ENCODE measurements at places on chromosomes 3 and 15.

DNA sequence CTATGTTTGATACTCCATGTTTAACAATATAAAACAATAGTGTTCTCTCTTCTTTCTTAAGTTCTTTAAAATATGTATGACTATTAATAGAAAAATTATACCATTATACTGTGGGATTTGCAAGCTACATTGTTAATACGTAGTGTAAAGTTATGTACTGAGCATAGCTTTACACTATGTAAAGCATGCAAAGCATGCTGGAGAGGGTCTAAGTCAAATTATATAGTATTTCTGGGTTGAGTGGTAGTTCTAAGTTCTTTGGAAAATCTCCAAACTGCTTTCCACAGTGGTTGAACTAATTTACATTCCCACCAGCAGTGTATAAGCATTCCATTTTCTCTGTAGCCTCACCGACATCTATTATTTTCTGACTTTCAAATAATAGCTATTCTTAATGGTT lies 253.0 kb downstream of the RAP2B start:
- DNase-seq, result no peak

DNA sequence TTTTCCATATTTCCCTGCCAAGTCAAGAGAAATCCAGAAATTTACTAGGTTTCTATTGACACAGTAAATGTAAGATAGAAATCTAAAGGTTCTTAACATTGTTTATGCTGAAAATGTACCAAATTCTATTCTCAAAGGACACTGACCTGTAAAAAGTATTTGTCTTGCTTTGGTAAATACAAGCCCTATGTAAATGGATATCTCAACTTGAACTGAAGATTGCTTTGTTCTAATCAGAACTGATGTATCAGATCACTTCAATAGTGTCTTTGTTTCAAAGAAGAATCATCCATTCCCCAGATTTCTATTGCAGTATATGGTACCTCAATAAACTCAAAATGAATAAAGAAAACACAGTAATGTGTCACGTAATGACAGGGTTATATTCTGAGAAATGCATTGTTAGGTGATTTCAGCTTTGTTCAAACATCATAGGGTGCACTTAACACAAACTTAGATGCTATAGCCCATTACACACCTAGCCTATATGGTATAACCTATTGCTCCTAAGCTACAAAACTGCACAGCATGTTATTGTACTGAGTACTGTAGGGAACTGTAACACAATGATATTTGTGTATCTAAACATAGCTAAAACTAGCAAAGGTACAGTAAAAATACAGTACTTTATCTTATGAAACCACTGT lies 143.5 kb upstream of the NECTIN3 start:
- no peak for DNase-seq

GRCh38 chr3:183897606-183898005 lies 12.9 kb upstream of the PARL start:
- DNase-seq, result no peak

GRCh38 chr15:72365844-72366243 lies 10.0 kb downstream of the HEXA start:
- no peak for DNase-seq

DNA sequence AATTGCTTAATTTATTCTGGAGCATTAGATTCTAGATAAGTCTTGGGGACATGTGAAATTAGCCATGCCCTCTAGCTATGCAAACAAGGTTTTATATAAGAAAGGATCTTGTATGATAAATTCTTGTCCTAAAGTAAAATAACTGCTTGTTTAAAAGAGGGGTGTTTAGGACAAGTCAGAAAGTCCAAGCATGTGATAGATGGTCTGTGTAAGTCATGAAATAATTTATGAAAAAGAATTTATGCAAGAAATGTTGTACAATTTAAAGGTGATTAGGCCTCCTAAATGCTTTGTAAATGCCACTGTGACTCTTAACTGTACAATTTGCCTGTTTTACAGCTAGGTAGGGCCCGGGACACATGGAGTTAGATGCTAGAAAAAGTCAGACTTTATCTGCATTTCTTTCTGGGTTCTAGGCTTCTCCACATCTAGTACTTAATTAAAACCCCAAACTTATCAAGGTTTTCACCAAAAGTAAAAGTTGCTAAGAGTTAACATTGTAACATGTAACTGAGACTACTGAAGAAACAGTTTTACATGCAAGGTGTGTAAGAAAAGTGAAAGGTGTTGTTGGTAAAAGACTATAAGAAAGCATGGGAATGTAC lies 13.2 kb downstream of the LINS1 start:
- no peak for DNase-seq

- no peak for DNase-seq
Measured at GRCh38 chr3:89360156-89360555, 252.7 kb downstream of the EPHA3 start.

DNA sequence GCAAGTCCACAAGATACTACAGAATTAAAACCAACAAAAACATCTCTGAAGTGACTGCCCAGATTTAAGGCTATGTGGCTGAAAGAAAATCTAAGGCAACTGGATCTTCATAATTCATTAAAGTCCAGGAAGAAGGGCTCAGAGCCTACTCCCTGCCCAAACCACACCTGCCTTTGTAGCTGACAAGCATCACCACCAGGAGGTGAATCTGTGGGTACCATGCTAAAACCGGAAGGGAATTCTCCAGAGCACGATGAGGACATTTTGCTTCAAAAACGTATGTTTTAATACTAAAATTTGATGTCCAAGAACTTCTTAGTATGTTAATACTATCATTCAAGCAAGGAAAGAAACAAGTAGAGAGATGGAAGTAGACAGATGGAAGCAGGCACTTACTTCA lies 495.9 kb upstream of the NECTIN3 start:
- peak; percentile 12 for DNase-seq

- no peak for DNase-seq
Measured at GRCh38 chr15:78363381-78363734, 23.2 kb downstream of the CRABP1 start.

DNA sequence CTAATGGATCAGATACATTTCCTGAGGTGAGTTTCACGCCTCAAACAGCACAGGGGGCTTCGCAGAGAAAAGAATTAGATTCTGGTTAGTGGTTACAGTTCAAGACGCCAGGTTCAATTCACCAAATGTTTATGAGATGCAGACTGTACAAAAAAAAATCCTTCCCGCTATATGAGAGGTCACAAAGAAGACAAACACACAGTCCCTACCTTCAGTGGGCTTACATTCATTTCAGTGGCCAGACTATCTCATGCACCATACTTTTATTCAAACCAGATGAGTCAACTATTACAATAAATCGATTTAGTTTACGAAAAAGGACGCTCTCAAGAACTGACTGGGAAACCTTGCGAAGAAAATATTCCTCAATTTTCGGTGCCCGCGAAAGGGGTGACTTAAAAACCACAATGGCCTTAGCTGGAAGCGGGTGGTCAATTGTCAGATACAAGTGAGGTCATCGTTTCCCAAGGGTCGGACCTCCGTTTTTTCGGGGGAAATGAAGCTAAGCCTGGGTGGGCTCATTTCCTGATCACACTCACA lies 695 bp downstream of the METTL6 start:
- DNase-seq, result no peak

GRCh38 chr3:177329854-177330253 lies 132.6 kb upstream of the TBL1XR1 start:
- DNase-seq, result no peak

- no peak for DNase-seq
Measured at GRCh38 chr3:127674790-127675189, 2.0 kb downstream of the ABTB1 start.

DNA sequence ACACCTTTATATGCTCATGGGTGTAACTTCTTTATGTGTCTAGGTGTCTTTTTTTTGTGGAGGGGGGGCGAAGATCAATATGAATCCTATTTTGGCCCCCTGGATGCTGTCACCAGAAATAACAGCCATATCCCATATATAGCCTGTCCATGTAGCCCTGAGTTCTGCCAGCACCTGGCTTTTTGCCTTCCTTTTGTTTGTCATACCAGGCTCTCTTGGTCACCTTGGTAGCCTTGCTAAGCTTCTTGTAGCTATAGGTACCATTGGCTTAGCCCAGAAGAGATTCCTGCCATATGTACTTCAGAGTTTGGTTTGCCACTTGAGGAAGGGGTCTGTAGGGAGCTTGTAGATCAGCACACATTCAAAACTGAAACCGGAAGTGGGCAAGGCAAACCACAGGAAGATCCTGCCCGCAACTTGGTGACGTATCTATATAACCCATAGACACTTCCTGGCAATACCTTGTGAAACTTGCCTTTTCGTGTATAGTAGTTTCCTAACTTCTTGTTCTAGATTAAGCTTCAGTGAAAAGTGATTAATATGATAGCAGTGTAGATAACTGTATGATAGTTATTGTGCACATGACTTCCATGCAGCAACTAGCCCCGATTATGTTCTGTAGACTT lies 11.9 kb downstream of the RASA2 start:
- DNase-seq, result peak; percentile 35

GRCh38 chr3:178392511-178392926 lies 143.7 kb upstream of the KCNMB2 start:
- no peak for DNase-seq

DNA sequence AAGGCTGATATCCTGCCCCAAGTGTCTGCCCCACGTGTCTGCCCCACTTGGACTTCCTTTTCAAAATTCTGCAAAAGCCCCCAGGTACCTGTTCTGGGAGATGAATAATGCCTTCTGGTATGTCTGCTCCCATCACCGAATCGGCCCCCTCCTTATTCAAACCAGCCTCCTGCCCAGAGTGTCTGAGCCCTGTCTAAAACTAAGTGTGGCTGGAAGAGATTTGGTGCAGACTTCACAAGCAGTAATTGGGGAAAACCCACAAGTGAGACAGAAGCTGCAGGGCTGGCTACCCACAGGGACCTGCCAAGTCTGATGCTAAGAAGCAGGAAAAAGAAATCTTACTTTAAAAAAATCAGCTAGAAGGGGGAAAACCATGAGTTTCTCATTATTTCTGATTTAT lies 85.1 kb downstream of the DUT start:
- peak; percentile 59 for DNase-seq

DNA sequence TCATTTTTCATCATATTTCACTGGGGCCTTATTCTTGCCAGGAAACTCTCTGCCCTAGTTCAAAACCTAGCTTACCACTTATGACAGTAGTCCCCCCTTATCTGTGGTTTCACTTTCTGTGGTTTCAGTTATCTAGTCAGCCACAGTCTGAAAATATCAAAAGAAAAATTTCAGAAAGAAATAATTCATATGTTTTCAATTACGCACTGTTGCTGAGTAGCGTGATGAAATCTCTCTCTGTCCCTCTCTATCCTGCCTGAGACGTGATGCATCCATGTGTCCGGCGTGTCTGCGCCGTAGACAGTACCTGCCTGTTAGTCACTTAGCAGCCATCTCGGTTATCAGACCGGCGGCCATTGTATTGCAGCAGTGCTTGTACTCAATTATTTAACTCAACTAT lies 369.9 kb upstream of the MCTP2 start:
- DNase-seq, result no peak

DNA sequence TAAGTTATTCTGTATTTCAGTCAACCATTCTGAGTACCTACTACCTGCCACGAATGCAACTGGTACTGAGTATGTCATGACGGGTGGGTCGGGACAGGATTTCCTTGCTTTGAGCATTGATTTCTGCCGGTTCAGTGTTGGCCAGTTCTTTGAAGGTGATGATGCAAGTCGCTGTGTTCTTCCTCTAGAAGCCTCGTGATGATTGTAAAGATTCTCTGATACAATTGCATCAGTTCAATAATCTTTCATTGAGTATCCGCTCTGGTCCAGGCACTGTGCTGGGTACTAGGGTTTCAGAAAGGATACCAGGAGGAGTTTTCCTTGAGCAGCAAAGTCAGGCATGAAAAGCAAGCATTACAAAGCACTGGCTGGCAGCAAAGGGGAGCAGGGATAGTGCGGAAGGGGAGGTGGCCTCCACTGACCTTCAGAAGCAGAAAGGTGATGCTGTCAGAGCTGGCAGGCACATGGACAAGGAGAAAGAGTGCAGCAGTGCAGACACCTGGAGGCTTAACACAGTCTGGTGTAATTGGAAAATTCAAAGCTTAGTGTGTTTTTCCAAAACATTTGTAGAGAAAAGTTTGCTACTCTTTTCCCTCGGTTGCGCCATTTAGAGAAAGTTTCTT lies 100.1 kb downstream of the RPL39L start:
- no peak for DNase-seq

- DNase-seq, result no peak
Measured at GRCh38 chr3:54312156-54312899, 190.0 kb downstream of the CACNA2D3 start.
